ENCODE measurements at places on chromosomes 7 and 10. TPM values are rescaled to one million over a fixed set of nuclear protein-coding genes. Genes with fewer than 3 reads are reported as not detected.

The RTKN2 gene
- total RNA-seq = 7.1 TPM

The BTBD16 gene
- 0.51 TPM for total RNA-seq

The CPA2 gene
- total RNA-seq = 0.14 TPM

The RNF32 gene
- 0.36 TPM for total RNA-seq

The CDHR3 gene
- 0.17 TPM for total RNA-seq

The ANKRD2 gene
- 6.8 TPM for total RNA-seq

The AVL9 gene
- 56.7 TPM for total RNA-seq

The ZDHHC16 gene
- 78.0 TPM for total RNA-seq

The GCK gene
- total RNA-seq = 2.2 TPM

The MEOX2 gene
- not detected for total RNA-seq

The TRIM74 gene
- not detected for total RNA-seq
